ENCODE measurements at places on chromosomes 7 and 10.
A peak's percentile ranks its signal among the peaks of the same experiment; 100 is the strongest.

GRCh38 chr7:129188372-129188891 lies at the start of gene SMO:
Gene SMO, plus strand, starts transcription at chr7:129188633. Its CDS starts 519 bp downstream, at chr7:129189152.
- peak; percentile 92 for DNase-seq

GRCh38 chr7:8133188-8133848 lies 128.6 kb downstream of the ICA1 start:
- DNase-seq = no peak

- DNase-seq = no peak
Measured at GRCh38 chr10:74329873-74330272, 178.9 kb downstream of the ADK start.

- DNase-seq = no peak
Measured at GRCh38 chr7:30912021-30912730, 523 bp downstream of the AQP1 start.

GRCh38 chr7:7696458-7697119 lies 21.8 kb downstream of the RPA3 start:
- no peak for DNase-seq

DNA sequence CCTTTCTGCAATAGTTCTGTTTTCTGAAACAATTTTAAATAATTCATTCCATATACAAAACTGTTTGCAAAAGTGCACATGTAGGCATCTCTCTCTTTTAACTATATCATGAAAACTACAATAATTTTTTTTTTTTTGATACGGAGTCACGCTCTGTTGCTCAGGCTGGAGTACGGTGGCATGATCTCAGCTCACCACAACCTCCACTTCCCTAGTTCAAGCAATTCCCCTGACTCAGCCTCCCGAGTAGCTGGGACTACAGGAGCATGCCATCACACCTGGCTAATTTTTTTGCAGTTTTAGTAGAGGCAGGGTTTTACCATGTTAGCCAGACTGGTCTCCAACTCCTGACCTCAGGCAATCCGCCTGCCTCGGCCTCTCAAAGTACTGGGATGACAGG lies 44.0 kb upstream of the SEMA3A start:
- DNase-seq = no peak

DNA sequence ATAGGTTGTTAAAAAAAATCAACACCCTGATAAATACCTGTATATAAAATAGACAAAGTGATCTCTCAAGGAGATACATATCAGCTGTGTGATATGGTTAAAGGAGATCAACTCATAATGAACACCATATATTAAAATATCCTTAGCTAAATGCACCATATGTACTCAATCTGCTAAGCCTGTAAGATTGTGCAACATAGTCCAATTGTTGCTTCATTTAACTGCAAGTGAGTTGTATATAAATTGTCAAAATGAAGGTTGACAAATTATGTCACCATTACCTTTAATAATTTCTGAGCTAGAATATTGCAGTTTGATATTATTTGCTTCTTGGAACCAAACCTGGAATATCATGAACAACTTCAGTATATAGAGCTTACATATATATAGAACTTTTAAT lies 283.7 kb downstream of the MALRD1 start:
- no peak for DNase-seq

- no peak for DNase-seq
Measured at GRCh38 chr7:73682745-73683055, 553 bp downstream of the DNAJC30 start.

DNA sequence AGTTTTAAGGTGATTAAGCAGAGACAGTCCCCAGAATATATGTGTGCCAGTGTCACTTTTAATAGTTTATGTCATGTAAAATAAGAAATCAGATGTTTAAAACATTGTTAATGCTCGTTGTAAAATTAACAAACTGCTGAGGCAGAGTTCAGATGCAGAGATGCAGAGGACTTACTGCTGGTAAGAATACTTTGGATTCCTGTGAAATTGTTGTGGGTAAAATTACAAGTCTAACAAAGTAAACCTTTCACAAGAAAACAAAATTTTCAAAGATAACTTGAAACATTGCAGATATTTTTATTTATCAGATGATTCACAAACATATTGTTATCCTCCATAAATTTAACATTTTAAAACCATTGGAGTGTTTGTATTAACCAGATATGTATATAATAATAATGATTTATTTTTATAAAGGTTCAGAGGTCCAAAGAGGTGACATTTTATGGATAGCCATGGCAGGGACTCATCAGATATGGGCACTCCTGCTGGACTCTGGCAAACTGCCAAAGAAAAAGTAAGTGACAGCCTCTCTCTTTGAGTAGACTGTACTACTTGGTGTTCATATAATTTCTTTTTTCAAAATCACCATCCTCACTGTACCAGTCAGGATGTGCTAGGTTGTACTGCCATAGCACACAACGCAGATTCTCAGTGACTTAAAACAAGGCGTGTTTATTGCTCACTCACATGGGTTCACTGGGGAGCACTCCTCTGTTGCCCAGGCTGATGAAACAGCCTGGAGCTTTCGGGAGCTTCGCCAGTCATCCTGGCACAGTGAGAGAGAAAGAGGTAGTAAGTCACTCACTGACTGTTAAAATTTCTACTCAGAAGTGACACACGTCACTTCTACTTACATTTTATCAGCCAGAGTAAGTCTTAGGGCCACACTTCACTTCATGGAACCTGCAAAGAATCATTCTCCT lies 43.5 kb downstream of the NHLRC2 start:
- no peak for DNase-seq

DNA sequence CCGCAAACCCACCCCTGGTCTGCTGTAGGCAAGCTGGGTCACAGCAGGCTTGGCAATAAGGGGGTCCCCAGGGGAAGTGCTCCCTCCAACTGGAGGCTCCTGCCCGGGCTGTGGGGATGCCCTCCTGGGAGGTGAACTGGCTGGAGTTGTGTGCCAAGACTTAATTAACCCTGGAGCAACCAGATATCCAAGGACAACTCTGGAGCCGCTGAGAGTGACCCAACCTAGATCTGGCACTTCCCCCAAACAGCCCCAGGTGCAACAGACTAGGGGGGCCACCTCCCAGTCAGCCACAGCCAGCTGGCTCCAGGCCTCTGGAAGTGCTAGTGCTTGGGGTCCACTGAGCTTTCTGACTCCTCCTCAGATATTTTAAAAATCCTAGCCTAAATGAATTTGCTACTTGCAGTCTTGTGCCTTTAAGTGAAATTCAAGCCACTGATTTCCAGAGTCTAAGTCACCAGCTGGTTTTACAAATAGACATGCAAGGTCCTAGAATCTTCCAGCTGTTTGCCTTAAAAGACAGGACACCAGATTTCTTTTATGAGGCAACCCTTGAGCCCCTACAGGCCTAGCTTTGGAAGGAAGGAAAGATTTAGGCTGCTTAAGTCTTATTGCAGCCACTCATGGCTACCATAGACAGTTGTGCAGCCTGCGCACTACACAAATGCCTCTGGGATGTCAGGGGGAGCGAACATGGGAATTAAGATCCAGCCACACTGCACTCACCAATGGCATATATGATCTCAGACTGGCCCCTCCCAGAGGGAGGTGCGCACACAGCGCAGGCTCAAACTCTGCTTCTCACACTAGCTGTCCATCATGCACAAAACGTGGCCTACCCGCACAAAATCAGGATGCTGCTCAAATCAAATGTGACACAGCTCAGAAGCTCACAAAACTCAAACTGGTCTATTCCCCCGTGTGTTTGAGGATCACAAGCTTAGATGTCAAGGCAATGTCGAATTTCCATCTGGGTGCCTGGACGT lies 42.6 kb upstream of the MYL10 start:
- DNase-seq = no peak

GRCh38 chr7:24401628-24402593 lies 117.9 kb downstream of the NPY start:
- no peak for DNase-seq

GRCh38 chr10:128835361-128835760 lies 631.7 kb upstream of the MGMT start:
- DNase-seq = no peak

DNA sequence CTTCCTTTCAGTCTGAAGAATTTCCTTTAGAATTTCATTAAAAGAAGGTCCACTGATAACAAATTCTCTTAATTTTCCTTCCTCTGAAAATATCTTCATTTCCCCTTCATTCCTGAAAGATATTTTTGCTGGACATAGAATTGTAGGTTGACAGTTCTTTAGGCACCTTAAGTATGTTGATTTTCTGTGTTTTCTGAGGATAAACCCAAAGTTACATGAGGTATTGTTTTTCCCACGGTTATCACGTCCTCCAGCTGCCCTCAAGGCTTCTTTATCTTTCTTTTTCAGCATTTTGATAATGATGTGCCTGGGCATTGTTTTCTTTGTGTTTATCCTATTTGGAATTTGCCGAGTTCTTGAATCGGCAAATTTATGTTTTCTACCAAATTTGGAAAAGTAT lies 105.3 kb downstream of the ELFN1 start:
- no peak for DNase-seq

GRCh38 chr7:129841465-129841864 lies 111.3 kb downstream of the UBE2H start:
- DNase-seq = no peak

DNA sequence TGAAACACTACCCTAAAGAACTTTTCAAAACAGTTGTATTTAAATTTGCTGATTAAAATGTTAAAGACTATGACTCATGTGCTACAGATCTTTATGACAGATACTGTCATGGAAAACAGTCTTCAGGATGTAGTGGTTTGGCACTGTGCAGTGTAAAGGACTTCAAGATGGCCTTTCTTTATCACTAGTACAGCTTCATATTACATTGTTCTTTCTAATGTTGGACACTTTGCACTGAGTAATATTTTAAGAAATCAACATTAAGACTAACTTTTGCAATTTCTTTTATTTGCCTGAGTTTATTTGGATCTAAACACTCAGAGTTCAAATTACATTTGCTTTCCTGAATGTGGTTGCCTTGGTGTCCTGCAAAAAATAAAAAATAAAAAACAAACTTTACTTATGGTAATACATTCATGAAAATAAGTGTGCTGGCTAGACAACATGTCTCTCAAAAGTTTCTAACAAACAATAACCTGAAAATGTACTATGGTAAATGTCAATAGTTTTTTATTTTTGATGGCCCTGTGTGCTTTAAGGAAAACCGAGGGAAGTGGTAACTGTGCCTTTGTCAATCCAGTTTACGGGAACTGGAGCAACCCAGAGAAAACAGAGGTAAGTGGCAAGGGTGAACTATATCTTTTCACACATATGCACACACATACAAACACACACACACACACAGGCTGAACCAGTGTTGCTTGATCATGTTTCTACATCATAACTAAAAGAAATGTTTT lies 85.9 kb upstream of the PLXDC2 start:
- DNase-seq = no peak

GRCh38 chr10:44979281-44980191 lies 927 bp upstream of the DEPP1 start:
- no peak for DNase-seq

DNA sequence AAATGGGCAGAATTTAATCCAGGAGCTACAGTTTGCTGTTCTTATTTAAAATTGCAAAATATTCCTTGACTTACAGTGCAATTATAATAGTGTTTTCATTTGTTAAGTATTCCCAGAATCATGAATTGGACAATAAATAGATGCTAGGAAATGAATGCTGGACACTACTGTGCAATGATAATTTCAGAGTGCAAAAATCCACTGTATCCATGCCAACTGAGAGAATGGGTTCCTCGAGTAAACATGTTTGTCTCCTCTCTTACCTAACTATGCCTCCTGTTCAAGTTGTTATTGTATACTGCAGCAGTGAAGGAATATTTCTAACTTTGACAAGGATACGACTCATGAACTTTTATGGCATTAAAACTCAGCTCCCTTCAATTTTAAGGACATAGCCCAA lies 1396.3 kb downstream of the GATA3 start:
- no peak for DNase-seq

- DNase-seq = peak; percentile 84
Measured at GRCh38 chr10:6203331-6204062, 765 bp downstream of the PFKFB3 start.

DNA sequence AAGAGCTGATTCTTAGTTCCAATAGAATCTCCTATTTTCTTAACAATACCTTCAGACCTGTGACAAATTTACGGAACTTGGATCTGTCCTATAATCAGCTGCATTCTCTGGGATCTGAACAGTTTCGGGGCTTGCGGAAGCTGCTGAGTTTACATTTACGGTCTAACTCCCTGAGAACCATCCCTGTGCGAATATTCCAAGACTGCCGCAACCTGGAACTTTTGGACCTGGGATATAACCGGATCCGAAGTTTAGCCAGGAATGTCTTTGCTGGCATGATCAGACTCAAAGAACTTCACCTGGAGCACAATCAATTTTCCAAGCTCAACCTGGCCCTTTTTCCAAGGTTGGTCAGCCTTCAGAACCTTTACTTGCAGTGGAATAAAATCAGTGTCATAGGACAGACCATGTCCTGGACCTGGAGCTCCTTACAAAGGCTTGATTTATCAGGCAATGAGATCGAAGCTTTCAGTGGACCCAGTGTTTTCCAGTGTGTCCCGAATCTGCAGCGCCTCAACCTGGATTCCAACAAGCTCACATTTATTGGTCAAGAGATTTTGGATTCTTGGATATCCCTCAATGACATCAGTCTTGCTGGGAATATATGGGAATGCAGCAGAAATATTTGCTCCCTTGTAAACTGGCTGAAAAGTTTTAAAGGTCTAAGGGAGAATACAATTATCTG lies 1.6 kb downstream of the LRRTM3 start:
- no peak for DNase-seq

DNA sequence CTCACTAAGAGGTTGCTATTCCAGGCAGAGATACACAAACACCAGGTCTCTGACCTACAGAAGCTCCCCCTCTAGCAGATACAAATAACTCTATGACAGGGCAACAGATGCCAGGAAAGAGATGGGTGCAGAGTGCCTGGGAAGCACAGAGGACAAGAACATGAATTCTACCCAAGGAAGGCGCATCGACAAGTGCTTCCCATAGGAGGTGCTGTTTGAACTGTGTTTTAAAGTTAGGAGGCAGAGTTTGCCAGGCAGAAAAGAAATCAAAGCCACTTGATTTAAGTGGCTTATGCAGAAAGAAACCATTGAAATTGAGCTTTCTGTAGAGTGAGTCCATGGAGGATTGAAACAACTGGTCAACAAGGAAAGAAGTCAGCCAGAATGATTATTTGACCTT lies 35.3 kb upstream of the EGR2 start:
- DNase-seq = no peak

- no peak for DNase-seq
Measured at GRCh38 chr10:37634351-37634880, 223.0 kb downstream of the ZNF248 start.

DNA sequence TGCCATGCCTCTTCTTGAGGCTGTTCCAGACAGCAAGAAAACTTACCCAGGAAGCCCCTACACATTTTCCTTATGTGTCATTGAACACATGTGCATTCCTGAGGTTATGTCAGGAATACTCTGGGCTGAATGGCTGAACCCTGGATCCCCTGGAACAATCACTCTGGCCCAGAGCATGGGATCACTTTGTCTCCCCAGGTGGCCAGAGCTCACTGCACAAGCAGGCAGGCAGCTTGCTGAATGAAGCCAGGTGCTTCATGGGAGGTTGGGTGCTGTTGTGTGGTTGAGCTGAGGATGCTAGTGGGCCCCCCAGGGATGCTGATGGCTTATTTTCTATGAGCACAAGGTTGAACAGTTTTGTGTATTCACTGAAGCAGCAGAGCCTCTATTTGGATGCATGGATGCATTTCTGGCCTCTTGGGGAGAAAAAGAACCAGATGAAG lies 54.7 kb upstream of the NPTX2 start:
- peak; percentile 62 for DNase-seq

Data from retina (tissue), 1 donor.